ENCODE measurements at places on chromosomes 2 and 18. TPM values are rescaled to one million over a fixed set of nuclear protein-coding genes. Genes with fewer than 3 reads are reported as not detected.

CDH20 gene
- total RNA-seq: not detected

KLHL41 gene
- not detected for total RNA-seq

CTLA4 gene
- total RNA-seq: not detected

PRKAG3 gene
- total RNA-seq: not detected

STK16 gene
- 19.1 TPM for total RNA-seq

MYOM1 gene
- 0.57 TPM for total RNA-seq

LMAN2L gene
- 19.9 TPM for total RNA-seq

CAMKMT gene
- total RNA-seq: 8.9 TPM

TSPYL6 gene
- total RNA-seq: not detected

RIT2 gene
- total RNA-seq: not detected

CDH19 gene
- not detected for total RNA-seq

AQP12B gene
- not detected for total RNA-seq

HOXD13 gene
- not detected for total RNA-seq

SETBP1 gene
- 12.4 TPM for total RNA-seq

TSN gene
- total RNA-seq: 60.3 TPM

DYNAP gene
- total RNA-seq: not detected

ZNF142 gene
- total RNA-seq: 28.0 TPM

GCG gene
- total RNA-seq: not detected
